Right lobe of liver (tissue), 6 donors: ENCODE measurements at places on chromosomes 5 and 9.

DNA sequence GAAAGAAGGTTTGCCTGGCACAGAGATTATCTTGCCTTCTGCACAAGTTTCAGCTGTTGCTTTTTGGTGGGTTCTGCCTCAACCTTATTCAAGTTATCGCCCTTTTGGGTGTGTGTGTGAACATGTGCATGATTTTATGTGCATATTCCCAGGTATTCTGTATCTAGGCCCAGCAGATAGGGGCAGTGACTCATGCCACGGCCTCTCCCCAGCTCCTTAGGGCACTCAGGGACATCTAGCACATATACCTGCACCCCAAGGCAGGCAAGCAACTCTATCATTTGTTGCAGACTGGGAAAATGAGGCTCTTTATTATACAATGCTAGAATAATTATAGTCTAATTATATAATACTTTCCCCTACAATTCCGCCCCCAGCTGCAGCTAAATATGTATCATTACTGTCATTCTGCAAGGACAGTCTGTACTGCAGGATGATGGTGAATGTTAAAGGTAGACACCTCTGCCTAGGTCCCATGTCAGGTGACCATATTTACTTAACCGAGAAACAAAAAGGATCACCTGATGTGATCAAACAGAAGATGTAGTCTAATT lies 128.9 kb downstream of the PDE8B start:
- no peak for DNase-seq

DNA sequence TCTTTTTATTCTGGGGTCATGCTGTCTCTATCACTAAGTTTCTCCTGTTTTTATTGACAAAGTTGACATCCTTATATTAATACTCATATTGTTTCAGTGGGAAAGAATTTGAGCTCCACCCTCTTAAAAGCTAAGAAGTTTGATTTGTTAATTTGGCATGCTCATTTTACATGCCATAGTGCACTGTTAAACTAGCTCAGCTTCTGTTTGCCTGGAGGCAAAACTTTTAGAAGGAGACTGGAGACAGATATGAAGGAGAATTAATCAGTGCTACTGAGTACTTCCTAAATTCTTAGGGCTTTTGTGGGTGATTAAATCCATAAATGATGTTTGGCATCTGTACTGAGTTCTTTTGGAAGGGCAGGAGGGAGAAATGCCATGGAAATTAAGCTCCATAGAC lies 138.9 kb downstream of the NTRK2 start:
- DNase-seq = no peak

GRCh38 chr9:115073456-115073855 lies 44.5 kb downstream of the TNC start:
- no peak for DNase-seq

DNA sequence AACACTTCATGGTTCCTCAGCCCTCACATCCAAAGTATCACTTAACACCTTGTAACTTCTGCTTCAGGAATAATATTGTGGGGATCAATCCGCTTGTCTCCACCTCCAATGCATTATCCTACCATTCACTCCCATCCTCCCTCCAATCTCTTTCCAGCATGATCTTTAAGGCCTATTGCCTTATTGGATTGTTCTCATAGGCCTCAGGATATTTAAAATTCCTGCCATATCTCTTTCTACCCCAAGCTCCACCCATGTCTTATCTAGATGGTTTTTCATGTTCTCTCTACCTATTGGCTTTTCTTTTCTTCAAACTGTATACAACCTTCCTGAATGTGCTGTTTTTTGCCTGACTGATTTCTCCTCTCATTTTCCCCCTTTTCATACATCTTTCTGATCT lies 7.2 kb downstream of the KDM4C start:
- no peak for DNase-seq

DNA sequence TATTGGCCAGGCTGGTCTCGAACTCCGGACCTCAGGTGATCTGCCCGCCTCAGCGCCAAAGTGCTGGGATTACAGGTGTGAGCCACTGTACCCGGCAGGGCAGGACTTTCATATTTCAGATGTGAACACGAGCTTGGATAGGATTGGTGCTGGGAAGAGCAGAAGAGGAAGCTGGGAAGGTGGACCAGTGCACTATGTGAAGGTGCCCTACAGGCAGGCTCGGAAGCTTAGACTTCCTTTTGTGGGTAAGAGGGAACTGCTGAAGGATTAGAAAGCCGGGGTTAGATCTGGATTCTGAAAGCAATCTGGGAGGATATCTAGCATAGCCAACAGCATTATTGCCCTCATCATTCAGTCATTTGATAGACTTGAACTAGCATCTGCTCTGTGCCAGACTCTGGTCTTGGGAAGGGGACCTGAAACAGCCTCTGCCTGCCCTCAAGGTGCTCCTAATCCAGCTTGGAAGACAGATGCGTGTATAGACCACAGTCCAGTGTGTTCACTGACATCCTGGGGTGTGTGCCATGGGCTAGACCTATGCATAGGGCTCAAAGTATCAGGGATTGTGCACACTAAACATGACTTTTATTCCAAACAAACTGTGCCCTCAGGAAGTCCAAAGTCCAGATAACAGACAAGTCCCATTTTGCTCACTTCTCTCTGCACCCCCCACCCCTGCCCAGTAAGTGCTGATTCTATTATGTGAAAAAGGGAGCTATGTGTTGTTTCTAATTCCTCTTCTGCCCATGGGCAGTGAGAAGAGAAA lies 637 bp downstream of the CBY3 start:
- peak; percentile 46 for DNase-seq

- no peak for DNase-seq
These were observed 166.0 kb downstream of the ROR2 start for GRCh38 chr9:91783876-91784672.

GRCh38 chr9:99445371-99445891 lies 223.3 kb downstream of the SEC61B start:
- DNase-seq = no peak

GRCh38 chr9:118527261-118527660 lies 823.1 kb downstream of the TLR4 start:
- DNase-seq = no peak

DNA sequence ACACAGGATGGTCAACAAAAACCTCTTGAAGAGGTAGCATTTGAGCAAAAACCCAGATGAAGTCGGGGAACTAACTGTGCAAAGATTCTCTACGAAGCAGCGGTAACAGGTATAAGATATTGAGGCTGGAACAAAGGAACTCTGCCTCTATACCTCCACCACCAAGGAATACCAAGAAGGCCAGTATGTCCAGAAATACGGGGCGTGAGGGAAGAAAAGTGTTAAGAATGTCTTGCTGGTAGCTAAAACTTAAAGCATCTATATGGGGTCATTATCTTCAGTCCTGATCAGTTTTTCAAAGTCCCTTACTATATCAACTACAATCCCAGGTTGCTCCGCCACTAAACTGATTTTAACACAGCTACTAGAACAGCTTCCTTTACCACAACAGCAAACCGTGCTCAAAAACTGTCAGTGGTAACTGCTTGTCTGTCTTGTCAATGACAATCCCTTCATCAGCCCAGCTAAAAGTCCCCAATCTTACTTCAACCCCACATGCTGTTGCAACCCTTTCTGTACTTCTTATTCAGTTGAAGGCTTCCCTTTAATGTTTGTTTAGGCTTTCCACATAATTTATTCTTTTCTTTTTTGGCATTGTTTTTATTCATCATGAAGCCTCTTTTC lies 9.4 kb downstream of the PAM start:
- no peak for DNase-seq

DNA sequence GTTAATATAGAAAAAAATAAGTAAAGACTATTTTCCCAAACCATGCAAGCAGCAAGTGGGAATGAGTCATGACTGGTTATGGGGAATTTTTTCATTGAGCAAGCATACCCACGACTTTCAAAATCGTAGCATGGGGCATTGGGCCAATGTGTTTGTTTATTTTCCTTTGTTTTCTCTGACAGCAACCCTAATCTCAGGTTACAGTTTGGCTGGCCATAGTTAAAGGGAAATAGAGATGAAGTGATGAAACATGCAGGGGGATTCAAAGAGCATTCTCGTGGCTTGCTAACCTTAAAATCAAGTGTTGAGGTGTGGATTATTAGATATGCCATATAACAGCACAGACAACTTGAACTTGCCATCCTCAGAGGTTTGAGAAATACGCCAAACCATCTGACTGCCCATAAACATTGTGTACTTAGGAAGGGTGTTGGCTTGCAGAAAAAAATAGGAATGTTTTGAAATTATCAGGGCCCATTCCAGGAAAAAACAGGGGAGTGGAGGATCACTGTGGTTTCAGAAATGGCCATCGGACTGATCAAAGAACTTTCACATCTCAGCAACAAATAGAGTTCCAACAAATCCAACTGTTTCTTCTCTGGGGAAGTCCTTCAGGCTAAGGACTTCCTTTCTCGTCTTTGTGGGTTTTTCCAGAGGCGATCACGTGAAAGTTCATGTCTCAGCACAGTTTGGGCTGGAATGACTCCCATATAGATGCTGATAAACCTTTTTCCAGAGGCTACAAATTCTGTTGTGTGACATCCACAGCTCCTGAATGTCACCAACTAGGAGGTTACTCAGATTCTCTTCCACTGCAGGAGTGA lies 259.1 kb downstream of the SYK start:
- peak; percentile 80 for DNase-seq

GRCh38 chr5:100165309-100165708 lies 369.9 kb upstream of the FAM174A start:
- DNase-seq = no peak

DNA sequence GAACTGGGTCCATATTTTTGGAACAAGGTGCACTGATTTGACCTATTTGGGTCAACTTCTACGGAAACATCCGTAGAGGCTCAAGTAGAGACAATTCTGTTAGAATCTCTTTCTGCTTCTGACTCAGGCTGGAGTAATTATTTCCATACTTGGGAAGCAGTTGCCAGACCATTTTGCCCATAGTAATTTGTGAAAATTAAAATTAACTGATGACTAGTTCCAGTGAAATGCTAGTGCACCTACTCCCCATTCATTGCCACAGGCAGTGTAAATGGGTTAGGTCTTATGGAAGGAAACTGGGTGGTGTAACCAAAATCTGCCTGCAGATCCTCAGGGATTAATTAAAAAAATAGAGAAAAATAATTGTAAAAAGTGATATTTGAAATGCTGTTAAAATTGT lies 201.1 kb downstream of the TENT4A start:
- DNase-seq = no peak

GRCh38 chr5:62521319-62521718 lies 57.3 kb upstream of the LRRC70 start:
- DNase-seq = no peak

- peak; percentile 83 for DNase-seq
These were observed 431 bp downstream of the RNF208 start for GRCh38 chr9:137221506-137222111.

DNA sequence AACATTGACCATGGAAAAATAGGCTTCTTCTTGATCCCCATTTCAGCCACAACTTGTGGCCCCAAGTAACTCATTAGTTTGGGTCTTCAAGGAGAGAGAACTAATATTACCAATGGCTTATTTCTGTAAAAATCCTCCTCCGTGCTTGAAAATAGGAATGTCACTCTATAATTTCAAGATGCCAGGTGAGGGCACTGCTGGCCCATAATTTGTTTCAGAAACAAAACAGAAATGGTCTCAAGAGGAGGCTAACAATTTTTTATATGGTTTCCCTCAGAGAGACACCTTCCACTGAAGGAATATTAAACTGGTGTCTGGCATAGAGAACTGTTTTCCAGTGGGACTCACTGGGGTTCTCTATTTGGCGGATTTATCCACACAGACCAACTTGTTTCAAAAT lies 437.0 kb upstream of the TRPC7 start:
- no peak for DNase-seq

DNA sequence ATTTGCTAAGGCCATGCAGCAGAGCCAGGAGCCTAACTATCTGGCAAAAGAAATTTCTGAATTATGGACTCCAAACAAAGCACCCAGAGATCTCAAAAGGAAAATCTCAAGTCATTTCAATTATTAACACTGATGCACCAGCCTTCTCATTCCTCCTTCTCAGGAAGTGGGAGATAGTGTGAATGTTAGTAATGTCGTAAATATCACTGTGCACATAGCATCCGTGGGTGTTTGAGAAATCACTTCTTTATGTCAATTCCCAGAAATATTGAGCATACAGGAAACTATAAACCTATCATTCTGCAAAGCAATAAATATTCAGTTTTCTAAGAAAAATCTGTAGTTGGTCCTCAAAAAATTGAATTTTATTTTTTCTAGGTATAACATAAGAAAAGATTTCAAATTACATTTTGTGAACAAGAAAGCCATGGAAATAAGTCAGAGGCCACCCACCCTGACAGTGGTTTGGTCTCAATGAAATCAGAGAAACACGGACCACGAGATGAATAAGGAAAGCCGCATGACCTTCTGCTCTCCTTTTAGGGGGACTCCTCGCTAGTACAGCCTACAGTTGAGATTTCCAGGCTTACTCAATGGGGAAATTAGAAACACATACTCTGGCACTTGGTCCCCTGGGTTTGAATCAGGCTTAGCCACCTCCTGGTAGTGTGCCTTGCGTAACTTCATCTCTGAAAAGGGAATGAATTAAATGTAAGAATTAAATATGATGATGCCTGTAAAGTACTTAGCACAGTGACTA lies 120.6 kb downstream of the DIRAS2 start:
- DNase-seq = no peak

DNA sequence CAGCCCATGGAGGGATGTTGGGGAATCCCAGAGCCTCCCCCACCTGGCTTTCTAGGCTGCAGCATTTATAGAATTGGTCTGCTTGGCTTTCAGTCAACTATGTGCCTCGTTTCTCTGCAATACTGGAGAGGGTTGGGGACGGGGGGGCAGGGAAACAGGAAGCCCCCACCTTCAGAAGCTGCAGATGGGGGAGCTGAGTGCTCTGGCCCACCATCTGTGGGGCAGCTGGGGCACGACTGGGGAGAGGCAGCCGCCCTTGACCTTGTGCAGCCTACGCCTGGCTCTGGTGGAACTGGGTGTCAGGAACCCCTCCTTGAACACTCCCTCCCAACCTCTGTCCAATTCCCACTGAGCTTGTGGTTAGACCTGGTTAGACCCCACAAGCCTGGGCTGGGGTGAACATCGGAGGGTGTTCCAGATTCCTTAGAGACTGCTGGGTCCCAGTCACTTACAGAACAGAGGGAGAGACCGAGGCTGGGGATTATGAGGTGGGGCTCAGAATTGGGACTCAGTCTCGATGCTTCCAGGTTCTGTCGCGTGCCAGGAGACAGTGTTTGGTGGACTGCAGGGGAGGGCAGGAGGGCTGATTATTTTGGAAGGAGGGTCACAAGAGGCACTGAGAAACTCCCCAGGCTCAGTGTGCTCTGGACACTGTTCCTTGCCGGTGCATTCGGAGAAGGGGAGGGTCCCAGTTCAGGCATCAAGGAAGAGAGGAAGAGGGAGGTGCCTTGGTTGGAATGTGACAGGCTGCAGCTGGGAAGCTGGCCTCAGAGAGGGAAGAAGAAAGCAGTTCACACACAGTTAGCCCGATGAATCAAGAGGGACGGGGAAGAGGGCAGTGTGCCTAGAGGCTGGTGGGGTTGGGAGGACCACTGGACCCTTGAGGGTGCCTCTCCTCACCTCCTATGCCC lies 25.6 kb downstream of the COL27A1 start:
- DNase-seq = no peak

- no peak for DNase-seq
These were observed 46.3 kb downstream of the GGTA1 start for GRCh38 chr9:121453232-121453892.

- DNase-seq = no peak
These were observed 246.6 kb upstream of the IL12B start for GRCh38 chr5:159576902-159577301.
